ELF-1 (cell line): ENCODE measurements at places on chromosomes 7 and 10.

DNA sequence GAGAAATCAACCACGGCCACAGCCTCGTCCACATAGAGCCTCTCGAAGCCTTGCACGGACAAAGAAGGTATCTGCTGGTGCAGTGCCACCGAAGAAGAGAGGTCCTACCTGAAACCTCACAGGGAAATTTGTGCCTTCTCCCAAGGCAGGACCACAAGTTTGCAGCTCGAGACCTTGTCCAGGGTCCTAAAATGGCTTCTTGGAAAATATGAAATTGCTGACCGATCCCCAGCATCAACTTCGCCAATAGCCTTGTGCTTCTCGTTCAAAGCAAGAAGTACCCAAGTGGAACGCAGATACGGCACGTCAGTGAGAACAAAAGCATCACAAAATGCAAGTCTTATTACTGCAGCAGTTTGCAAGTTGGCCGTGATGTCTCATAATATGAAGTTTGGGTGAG, 24.6 kb downstream of the PTPRN2 start:
- no peak for DNase-seq

DNA sequence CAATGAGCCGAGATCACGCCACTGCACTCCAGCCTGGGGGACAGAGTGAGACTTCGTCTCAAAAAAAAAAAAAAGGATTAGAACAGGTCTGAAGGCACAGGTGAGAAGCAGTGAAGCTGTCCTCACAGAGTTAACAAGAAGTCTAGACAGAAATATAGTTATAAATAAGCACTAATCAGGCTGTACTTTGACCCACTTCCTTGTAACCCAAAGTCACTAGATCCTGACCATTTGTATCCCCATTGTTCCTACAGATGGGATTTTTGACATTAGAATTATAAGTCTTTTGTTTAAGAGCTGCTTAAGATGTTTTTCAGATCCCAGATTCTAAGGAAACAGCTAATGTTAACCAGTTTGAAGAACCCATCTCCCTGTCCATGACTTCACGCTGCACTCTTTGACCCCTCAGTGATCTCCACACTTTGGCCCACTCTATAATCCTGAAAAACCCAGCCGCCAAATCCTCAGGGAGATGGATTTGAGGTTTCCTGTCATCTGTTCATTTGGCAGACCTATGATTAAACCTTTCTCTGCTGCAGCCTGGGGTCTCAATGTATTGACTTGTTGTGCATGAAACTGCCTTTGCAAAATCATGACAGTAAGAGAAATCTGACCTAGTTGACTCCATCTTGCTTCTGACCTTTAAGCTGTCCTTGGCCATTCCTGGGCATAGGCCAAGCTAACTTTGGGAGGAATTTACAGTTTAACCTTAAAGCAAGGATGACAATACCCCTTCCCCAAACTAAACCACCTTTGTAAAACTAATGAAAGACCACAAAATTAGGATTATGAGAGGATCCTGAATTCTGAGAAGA, 11.4 kb downstream of the SSMEM1 start:
- DNase-seq: no peak

DNA sequence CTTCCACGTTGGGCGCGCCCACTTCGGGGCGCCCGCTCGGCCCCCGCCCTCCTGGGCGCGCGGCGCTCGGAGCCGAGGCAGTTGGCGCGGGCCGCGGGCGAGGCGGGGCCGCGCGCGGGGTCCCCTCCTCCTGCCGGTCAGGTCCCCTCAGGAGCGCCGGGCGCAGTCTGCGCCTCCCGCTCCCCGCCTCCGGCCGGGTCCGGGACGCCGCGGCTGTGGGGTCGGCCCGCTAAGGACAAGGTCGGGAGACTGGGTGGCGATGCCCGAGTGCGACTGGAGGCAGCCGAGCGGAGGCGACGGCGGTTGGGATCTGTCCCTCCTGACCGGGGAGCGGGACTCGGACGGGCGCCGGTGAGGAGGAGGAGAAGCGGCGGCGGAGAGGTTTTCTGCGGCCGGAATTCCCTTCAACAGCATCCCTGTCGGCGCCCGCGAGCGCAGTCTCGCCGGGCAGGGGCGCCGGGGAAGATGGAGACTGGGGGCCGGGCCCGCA, at the start of gene ATRNL1:
Gene ATRNL1, plus strand, starts transcription at position 80 of the 490 bp plus-strand sequence. Its CDS starts 386 bp downstream, at position 466.
- DNase-seq: peak; percentile 55

- peak; percentile 41 for DNase-seq
Observed at GRCh38 chr7:46513447-46513848, 592.4 kb upstream of the IGFBP3 start.

DNA sequence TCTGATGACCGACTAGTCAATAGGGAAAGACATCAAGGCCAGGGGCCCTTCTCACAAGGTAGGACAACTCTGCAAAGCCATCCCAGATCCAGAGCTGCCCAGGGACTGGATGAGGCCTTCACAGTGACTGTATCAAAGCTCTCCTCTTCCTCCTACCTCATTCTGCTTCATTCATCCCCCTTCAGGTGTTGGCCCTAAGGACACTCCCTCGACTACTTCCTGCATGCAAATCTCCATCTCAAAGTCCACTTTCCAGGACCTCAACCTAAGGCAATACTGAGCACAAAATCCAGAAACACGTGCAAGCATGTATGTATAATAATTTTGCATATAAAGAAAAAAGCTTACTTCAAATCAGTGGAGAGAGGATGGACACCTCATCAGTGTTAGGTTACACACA, 25.1 kb downstream of the DPY19L1 start:
- no peak for DNase-seq

DNA sequence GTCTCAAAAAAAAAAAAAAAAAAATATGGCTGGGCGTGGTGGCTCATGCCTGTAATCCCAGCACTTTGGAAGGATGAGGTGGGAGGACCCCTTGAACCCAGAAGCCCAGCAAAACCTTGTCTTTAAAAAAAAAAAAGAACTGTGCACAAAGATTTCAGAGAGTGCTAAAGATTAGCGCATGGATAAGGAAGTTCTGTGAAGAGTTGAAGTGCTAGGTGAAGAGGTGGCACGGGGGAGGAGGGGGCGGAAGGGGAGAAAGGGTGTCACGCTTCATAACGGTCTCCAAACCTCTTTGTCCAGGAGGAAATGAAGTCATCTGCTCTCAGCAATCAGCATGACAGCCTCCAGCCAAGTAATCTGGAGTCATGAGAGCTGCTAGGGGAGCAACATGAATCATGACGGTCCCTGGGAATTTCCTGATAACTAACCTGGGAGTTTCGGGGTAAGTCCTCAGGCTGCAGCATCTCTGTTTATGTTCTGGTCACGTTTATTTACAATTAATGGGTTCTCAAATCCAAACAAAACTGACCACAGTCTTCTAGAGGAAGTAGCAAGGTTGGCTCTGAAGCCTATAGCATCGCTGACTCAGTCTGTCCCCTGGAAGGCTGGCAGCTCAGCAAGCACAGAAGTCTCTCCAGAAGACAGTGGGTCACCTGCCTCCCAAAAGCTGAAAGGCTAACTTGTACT, 1.9 kb upstream of the PLAU start:
- peak; percentile 52 for DNase-seq

GRCh38 chr7:112422842-112423496, 27.3 kb upstream of the IFRD1 start:
- peak; percentile 97 for DNase-seq

DNA sequence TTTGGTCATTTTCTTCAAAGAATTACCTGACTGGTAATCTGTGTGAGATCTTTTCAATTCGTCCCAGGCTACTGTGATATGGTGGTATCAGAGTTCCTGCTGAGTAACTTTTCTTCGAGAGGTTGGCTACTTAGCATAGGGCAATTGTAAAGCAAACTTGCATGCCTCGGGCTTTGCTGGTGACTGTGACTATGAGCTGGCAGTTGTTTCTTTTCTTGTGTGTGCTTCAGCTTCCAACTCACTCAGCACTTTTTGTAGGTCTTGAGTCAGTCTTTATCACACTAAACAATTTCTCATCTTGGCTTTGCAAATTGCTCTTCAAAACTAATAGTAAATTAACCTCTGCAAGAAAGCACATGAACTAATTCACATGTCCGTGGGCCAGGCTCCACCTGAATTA, 44.3 kb downstream of the PRR15 start:
- peak; percentile 70 for DNase-seq

GRCh38 chr10:121043124-121043849, 192.1 kb downstream of the WDR11 start:
- DNase-seq: no peak

- no peak for DNase-seq
Observed at GRCh38 chr7:54180796-54181195, 361.4 kb upstream of the VSTM2A start.

- no peak for DNase-seq
Observed at GRCh38 chr10:58065529-58065815, 202.2 kb downstream of the IPMK start.

DNA sequence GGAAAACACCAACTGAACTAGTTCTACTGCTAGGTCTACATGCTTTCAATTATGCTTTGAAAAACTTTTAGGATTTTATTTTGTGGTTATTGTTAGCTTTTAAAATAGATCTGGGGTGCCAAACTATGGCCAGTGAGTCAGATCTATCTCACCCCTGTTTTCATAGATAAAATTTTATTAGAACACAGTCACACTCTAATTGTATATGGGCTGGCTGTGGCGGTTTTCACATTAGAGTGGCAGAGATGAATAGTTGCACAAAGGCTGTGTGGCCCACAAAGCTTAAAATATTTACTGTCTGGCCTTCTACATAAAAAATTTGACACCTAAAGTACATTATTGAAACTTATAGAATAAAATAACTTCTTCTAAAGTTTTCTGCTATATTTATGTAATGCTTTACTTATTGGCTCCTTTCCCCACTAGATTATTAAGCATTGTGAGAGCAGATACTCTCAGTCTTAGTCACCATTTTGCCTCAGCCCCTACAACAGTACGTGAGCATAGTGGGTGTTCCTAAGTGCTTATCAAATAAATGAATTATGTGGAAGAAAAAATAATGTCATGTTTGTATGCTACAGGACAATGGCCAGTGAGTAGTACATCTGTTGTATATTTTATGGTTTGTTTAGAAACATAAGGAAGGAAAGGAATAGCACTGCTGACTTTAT, 5.4 kb upstream of the SUV39H2 start:
- DNase-seq: no peak

- DNase-seq: no peak
Observed at GRCh38 chr7:67486401-67486800, 489.8 kb downstream of the TYW1 start.

DNA sequence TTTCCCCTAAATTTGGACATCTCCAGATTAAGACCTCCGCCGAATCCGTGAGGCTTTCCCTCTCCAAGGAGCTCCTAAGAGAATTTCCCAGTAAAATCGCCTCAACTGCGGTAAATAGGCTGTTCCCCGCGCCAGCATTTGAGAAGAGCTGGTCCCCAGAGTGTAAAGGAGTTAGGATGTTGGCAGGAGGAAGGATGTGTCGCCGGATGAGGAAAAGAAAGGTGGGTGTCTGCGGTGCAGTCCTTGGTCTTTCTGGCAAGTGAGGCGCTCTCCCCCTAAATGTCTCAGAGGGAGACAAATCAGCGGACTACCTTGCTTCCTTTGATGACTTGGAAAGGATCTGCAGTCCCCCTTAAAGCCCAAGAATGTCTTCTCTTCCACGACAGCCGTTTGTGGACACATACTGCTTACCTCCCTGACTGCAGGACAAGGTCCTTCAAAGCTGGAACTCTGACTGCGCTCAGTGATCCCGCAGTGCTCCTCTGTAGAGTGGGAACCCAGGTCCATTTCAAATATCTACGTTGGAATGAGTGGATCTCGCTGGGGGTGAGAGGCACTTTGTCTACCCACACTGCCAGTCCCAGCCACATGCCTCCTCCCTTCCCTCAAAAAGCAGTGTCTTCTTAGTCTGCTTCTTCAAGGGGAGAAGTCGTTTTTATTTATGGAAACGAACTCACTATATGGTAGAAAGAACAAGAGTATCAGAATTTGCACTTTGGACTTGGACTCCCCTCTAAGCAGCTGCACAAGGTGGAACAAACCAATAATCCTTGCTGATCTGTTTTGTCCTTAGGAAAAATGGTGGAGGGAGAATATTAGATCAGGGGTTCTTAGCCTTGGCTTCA, 1.1 kb upstream of the DLG5 start:
- DNase-seq: peak; percentile 42

DNA sequence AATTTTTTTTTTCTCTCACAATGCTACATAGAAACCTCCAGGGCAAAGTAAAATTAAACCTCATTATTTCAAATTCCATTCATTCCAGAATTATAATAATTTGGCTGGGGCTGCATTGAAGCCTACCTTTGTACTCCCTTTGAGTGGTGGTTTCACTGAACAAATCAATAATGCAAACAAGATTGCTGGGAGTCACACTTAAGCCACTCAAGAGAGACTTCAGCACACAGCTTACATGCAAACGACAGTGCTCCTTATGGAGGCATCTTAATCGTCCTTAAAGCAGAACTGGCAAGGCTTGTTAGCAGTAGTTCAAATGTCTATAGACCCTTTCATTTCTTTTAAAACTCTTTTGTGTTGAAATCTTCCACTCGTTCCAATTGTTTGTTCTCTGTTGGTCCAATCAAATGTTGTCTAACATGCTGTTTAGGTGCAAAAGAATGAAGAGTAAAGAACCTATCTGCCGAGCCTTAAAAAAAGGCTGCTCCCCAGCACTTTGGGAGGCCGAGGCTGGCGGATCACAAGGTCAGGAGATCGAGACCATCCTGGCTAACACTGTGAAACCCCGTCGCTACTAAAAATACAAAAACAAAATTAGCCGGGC, 294.9 kb downstream of the FGFR2 start:
- no peak for DNase-seq

GRCh38 chr7:140326116-140326928, 72.0 kb downstream of the SLC37A3 start:
- peak; percentile 69 for DNase-seq

DNA sequence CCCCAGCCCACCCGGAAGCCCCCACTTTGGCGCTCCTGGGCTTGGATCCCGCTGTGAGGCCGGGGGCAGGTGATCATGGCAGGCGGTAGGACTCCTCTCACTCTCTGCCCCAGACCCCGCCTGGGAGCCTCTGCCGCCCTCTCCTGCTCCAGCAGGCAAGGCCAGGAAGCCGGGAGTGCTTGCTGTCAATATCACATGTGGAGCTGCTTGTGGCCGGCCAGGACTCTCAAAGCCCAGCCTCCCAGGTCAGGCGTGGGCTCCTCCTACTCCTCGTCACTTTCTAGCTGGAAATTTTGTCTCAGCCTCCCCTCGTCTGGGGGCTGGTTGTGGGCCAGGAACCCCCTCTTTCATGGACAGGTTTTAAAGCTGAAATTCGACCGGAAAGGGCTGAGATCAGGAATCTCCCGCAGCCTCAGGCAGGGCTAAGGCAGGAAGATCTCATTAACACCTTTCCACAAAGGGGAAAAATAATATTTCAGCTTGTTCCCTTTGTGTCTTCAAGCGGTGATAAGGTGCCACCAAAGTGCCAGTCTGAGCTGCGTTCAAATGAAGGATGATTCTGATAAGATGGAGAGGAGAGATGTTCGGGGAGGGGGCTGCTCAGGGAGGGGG, 273.6 kb upstream of the PODXL start:
- peak; percentile 84 for DNase-seq

DNA sequence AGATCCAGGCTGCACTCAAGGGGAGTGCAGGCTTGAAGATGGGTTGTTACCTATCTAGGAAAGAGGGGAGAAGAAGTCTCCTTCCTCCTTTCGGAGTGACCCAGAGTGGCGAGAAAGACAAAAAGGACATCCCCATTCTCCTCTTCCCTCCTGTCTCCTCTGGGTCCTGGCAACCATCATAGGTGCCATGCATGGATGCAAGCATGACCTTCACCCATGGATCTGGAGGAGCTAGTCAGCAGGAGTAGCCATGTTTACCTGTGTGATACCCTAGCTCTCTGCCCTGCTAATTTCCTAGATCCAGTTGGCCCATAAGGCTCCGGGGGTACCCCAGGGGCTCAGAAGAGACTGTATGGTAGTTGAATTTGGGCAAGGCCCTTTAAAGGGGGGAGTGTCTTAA, 17.2 kb upstream of the CROT start:
- DNase-seq: no peak

- DNase-seq: peak; percentile 86
Observed at GRCh38 chr7:97006055-97006815, 882 bp downstream of the DLX6 start.

GRCh38 chr7:106050002-106050745, 61.9 kb downstream of the SYPL1 start:
- peak; percentile 42 for DNase-seq
